PC-9 (cell line): ENCODE measurements at places on chromosomes 5 and 9.
A peak's percentile ranks its signal among the peaks of the same experiment; 100 is the strongest.

DNA sequence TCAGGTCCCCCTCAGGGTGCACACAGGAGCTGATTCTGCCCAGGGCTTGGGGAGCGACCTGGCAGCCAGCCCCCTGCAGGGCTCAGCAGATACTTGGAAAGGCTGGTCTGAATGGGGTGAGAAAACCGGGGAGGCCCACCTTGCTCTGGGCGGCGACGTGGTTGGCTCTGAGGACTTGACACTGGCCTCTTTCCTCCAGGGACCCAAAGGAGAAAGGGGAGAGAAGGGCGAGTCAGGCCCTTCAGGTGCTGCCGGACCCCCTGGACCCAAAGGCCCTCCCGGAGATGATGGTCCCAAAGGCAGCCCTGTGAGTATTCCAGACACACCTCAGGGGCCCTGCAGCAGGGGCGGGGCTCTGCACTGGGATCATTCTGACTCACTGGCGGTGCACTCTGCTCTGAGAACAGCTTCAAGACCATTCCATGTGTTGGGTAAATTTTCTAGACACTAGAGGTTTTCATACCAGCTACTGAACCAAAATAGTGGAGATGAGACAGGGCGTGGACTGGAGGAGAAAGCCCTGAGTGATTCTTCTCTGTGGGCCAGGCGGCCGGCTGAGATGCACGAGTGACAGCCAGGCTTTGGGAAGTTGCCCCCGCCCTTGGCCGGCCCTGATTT is 65.9 kb upstream of the FCN2 start:
- H3K36me3 ChIP-seq = no peaks in the 10 kb centered on the region
- no peak overlapping the region for H3K27ac ChIP-seq

GRCh38 chr5:175790796-175791195 is 80.6 kb upstream of the CPLX2 start:
- no peaks in the 10 kb centered on the region for H3K36me3 ChIP-seq
- H3K27ac ChIP-seq = no peak overlapping the region
- no peaks in the 10 kb centered on the region for H3K4me1 ChIP-seq

DNA sequence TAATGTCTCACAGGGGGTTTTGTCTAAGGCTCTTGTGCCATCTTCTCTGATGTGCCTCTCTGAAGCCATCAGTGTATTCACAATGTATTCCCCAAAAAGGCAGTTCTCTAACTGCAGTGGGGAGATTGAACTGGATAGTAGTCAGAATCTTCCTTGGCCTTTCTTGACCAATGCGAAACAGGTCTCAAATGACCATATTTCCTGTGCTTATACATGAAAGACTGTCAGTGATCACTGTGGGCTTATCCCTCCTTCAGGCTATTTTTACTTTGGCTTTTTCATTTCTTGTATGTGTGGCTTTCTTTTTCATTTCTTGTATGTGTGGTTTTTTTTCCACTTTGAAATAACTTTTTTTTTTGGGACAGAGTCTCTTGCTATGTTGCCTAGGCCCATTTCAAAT is 19.7 kb downstream of the HMGXB3 start:
- no peak overlapping the region for H3K4me3 ChIP-seq
- H3K36me3 ChIP-seq = peaks cover 65% of the 10 kb centered on the region
- DNase-seq = no peak
- peaks cover 67% of the 10 kb centered on the region for H3K4me1 ChIP-seq

- peak; percentile 73 for DNase-seq
- H3K4me1 ChIP-seq = peaks cover 45% of the 10 kb centered on the region
- no peaks in the 10 kb centered on the region for H3K27me3 ChIP-seq
- H3K4me3 ChIP-seq = peak within 1 kb of the TSS; percentile 82
Observed at GRCh38 chr9:127980706-127981558, at the start of gene EEIG1. TSS of gene EEIG1 (minus strand) at chr9:127980989. CDS start at chr9:127980137, 852 bp downstream.
